NCI-H1105 (cell line): ENCODE measurements at places on chromosomes 2 and 18.

DNA sequence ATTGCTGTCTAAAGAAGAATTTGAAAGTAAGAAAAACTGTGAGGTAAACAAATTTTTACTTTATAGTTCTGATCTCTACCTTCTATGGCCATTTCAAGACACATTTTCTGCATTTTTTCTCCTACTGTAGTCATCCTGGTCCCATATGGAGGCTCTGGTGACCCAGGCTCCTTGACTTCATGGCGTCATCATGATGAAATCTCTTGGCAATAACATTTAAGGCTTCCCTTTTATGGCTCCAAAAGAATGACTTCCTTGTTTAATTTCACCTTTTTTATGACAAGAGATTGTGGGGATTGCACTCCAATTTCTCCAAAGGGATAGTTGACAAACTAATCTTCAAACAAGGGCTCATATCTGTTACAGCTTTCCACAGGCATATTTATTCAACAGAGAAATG lies 143.0 kb upstream of the SCN7A start:
- DNase-seq = no peak

DNA sequence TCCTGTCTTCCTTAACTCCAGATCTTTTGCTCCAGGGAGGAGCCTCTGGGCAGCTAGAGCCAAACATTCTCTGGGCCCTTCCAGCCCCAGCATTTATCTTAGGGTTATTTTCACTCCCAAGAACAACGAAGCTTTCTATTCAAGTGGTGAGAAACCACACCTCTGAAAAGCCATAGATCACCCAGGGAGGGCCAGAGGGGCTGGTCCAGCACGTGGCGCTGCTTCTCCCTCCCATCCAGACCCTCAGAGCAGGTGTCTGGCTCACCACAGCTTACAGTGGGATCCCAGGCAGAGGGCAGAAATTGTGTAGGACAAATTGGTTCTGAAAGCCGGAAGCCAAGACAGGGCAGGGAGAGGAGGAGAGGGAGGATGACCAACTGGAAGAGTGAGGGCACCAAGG lies 74.0 kb upstream of the PKDCC start:
- DNase-seq = no peak

- no peak for DNase-seq
These were observed 83.7 kb downstream of the TTC32 start for GRCh38 chr2:19818039-19818438.

GRCh38 chr18:67410075-67411070 lies 106.1 kb downstream of the DSEL start:
- DNase-seq = no peak

DNA sequence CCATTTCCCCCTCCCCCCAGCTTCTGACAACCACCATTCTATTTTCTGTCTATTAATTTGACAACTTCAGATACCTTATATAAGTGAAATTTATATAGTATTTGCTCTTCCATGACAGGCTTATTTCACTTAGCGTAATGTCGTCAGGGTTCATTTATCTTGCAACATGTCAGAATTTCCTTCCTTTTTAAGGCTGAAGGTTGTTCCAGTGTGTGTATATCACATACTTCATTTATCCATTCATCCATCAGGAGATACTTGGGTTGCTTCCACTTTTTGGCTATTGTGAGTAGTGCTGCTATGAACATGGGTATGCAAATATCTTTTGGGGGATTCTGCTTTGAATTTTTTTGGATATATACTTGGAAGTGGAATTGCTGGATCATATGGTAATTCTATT lies 7.4 kb downstream of the BCL2L11 start:
- no peak for DNase-seq

DNA sequence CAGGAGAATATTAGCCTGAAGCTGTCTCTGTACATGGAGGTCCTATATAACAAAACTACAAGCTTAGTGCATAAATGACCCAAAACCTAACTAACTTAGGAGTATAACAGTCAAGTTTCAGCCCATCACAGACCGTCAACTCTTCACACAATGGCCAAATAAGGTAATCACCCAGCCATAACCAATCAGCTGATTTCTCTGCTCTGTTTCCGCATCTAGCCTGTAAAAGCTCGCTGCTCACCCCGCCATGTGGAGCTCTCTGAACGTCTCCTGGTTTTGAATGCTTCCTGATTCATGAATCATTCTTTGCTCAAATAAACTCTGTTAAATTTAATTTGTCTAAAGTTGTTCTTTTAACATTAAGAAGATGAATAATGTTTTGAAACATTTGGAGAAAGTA lies 593.6 kb downstream of the TMX3 start:
- DNase-seq = no peak
